Epithelial cell of prostate (primary cell): ENCODE measurements at places on chromosomes 5 and 9.
A peak's percentile ranks its signal among the peaks of the same experiment; 100 is the strongest.

- DNase-seq = no peak
These were observed 1173.7 kb upstream of the SEMA6A start for GRCh38 chr5:117748336-117748735.

DNA sequence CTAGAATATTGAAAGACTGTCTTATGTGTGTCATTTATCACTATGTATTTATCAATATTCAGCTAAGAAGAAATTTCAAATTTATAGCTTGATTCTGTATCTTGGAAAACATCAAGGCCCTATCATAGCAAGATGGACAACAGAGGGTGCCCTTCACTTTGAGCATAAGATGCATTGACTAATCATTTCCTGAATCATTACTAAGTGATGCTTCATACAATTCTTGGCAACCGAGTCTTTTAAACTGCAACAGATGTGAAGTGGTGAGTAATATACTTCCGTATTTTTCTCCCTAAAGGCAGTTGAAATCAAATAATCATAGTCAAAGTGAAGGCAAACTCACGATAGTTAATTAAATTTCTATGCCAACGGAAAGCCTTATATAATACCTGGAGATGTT is 318.6 kb upstream of the RGMB start:
- peak; percentile 39 for DNase-seq

DNA sequence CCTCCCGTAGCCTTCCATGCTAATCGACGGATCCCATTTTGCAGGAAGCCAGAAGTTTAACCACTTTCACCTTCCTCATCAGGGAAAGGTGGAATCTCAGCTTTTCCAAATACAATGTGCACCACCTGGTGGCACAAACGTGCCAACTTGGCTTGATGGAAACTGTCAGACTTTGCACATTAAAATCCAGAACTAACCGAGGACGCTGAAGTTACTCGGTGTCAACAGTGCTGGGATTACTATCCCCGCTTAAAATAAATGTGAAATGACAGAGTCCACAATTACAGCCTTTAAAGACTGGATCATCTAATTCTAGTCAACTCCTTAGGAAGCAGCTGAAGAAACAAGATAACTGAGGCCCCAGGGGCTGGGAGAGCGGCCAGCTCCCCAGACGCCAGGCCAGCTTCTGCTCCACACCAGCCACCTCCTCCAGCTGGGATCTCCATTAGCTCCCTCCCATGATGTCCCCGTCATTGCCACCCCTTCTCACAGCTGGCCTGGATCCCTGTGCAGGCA is 50.1 kb upstream of the RETREG1 start:
- no peak for DNase-seq

- no peak for DNase-seq
These were observed 45.6 kb downstream of the COMMD10 start for GRCh38 chr5:116130471-116130870.

- DNase-seq = no peak
These were observed 35.1 kb upstream of the NANS start for GRCh38 chr9:98021306-98022040.

DNA sequence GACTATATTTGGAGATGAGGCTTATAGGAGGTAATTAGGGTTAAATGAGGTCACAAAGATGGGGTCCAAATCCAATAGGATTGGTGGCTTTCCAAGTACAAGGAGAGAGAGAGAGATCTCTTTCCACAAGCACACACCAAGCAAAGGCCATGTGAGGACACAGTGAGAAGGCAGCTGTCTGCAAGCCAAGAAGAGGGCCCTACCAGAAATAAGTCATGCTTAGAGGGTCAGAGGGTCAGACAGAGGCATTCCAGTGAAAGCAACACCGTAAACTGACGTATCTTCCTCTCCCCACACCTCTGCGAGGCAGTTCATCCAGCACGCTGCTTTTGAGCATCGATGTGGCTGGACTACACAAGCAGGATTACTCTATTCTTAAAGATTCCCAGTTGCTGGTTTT is 87.9 kb downstream of the SLC1A3 start:
- DNase-seq = no peak

- DNase-seq = no peak
These were observed 212.7 kb upstream of the CD180 start for GRCh38 chr5:67409126-67409777.

GRCh38 chr9:86979657-86980056 is 32.4 kb upstream of the GAS1 start:
- no peak for DNase-seq

- DNase-seq = no peak
These were observed 181.0 kb downstream of the BNC2 start for GRCh38 chr9:16689351-16689938.

- DNase-seq = no peak
These were observed 324.3 kb upstream of the RORB start for GRCh38 chr9:74172874-74173273.

- no peak for DNase-seq
These were observed 8.5 kb downstream of the HK3 start for GRCh38 chr5:176890455-176891330.

- no peak for DNase-seq
These were observed 49.0 kb upstream of the IRX4 start for GRCh38 chr5:1931604-1932231.

GRCh38 chr9:87238545-87238944 is 259.1 kb upstream of the DAPK1 start:
- no peak for DNase-seq

DNA sequence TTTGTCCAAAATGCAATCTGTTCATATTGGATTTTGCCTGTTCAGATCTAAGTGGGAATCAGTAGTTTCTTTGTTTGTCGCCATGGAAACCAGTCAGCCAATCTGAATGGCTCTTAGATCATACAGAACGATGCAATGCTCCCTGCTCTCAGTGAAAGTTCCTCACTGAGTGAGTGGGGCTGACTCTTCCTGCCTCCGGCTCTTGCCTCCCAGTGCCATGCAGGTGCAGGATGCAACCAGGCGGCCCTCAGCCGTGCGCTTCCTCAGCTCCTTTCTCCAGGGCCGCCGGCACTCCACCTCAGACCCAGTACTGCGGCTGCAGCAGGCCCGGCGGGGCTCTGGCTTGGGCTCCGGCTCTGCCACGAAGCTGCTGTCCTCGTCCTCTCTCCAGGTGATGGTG is at the start of gene PTPDC1:
Gene PTPDC1 (plus strand): TSS at position 151 of the 400 bp plus-strand sequence. CDS start 67 bp downstream, at position 218.
- no peak for DNase-seq

DNA sequence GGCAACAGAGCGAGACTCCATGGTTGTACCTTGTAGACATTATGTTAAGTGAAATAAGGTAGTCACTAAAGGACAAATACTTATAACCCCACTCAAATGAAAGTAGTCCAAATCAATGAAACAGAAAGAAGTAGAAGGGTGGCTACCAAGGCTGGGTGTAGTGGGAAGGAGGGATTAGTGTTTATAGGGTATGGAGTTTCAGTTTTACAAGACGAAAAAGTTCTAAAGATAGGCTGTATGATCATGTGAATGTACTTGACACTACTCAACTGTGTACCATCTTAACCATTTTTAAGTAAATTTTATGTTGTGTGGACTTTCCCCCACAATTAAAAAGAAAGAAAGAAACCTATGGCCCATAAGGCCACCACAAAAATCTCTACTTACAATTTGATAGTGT is 32.2 kb downstream of the ALDH7A1 start:
- no peak for DNase-seq

- DNase-seq = no peak
These were observed 321.4 kb upstream of the WWC1 start for GRCh38 chr5:167969998-167970397.

GRCh38 chr9:21001581-21001980 is 29.9 kb downstream of the HACD4 start:
- no peak for DNase-seq

GRCh38 chr5:125484742-125485641 is 738.6 kb upstream of the ZNF608 start:
- peak; percentile 95 for DNase-seq

DNA sequence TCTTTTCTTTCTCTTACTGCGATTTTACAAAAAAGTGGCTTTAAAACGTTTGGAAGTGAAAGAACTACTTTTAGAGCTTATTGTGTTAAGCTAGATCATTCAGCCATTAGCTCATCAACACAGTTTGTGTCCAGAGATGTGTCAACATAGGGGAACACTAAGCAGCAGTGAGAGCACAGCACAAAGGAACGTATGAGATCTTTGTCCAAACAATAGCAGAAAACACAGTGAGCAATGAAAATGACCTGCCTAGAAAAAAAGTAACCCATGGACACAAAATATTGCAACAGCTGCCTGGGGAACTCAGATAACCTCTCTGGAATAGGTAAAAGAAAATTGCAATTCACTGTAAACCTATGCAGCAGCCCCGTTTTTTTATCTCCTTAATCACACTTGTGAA is 372.5 kb downstream of the ARHGEF28 start:
- DNase-seq = peak; percentile 36

GRCh38 chr5:124810396-124811006 is 64.1 kb upstream of the ZNF608 start:
- DNase-seq = no peak

GRCh38 chr5:100479079-100479688 is 56.0 kb upstream of the FAM174A start:
- DNase-seq = peak; percentile 10

- no peak for DNase-seq
These were observed 347.5 kb downstream of the SEMA5A start for GRCh38 chr5:9198394-9198793.

DNA sequence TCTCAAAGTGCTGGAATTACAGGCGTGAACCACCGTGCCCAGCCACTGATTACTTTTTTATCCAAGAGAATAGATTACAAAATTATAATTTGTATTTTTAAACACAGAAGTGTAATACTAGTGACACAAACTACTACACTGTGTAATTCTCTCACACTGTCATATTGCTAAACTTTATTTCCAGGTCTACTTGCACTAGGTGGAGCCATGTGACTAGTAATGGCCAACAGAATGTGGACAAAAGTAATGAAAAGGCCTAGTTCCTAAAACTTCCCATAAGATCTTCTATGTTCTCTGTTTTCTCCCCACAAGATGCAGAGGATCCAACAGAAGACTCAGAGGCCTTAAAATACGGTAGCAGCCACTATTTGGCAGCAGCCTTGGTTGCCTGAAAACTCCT is 27.3 kb downstream of the NADK2 start:
- DNase-seq = no peak

- DNase-seq = no peak
These were observed 2.1 kb upstream of the SIT1 start for GRCh38 chr9:35652829-35653209.

DNA sequence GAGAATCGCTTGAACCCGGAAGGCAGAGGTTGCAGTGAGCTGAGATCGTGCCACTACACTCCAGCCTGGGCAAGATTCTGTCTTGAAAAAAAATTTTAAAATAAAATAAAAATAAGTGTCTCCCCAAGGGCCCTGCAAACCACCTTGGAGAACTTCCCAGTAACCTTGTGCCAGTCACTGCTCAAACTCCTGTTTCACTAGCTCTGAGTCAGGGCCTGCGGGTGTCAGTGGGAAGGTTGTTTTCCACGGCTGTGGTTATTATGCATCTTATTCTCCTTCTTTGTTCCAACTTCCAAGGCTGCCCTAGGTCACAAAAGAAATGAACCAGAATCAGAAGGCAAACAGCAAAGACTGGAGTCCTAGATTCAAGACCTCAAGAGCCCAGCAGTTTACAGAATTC is 246.7 kb downstream of the ADAMTSL1 start:
- DNase-seq = no peak

DNA sequence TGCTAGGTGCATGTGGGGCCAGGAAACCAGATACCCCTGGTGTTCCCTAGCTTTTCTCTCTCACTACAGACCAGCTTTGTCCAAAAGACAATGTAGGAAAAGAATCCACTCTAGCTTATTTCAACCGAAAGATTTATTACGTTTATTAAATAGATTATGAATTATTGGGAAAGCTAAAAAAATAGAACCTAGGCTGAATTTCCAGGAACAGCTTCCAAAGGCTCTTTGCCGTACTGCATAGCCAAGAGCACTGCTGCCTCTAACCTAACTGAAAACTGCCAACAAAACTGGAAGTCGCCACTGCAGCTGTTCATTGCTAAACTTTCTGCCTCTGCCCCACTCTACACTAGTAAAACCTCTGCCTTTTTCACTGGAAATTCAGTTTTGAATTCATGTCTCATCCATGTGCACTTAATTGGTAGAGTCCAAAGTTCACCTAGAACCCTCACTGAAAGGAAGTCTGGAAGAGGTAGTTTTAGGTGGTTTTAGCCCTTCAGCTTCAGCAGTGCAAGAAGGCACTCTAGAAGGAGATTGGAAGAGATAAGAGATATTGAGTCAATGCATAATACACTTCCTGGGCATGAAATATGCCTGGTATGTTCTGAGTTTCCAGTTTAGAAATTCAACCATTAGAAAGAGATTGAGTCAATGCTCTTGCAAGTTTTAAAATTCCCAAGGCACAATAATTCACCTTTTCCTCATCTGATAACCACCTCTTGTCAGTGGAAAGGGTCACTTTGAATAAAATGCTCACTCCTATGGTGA is 927.9 kb downstream of the MAT2B start:
- no peak for DNase-seq
